IPS DF 6.9 (cell line): ENCODE measurements at places on chromosomes 1 and 21.

- DNase-seq: no peak
These were observed 446.6 kb downstream of the PTPRU start for GRCh38 chr1:29682919-29683295.

GRCh38 chr1:189336115-189337100 is 1141.3 kb downstream of the BRINP3 start:
- DNase-seq: no peak

DNA sequence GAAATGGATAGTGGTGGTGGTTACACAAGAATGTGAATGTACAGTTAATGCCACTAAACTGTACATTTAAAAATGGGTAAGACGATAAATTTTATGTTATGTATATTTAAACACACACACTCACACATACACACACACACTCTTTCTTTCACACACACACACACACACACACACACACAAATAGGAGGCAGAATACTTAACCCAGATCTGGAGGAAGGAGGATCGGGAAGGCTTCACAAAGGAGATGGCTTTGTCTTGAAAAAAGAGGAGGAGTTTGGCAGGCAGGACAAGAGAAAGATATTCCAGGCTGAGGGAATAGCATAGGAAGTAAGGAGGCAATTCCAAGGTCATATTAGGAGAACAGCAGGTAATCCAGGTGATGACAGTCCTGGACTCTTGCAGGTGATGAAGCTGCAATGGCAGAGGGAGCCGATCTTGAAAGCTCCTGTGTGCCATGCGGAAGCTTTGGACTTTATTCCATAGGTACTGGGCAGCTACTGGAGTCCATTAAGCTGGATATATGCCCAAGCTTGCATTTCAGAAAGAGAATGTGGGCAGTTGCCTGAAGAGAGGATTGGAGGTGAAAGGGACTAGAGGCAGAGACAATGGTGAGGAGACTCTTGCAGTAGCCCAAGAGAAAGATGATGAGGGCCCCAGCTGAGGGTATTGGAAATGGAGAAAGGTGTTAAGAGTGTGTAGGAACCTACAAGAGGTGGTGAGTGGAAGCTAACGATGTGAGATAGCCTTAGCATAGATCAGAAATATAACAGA is 15.4 kb upstream of the LYST start:
- no peak for DNase-seq

GRCh38 chr1:44359234-44359935 is 4.3 kb upstream of the ERI3 start:
- DNase-seq: no peak

- no peak for DNase-seq
These were observed 286.2 kb upstream of the POU3F1 start for GRCh38 chr1:38332649-38333310.

DNA sequence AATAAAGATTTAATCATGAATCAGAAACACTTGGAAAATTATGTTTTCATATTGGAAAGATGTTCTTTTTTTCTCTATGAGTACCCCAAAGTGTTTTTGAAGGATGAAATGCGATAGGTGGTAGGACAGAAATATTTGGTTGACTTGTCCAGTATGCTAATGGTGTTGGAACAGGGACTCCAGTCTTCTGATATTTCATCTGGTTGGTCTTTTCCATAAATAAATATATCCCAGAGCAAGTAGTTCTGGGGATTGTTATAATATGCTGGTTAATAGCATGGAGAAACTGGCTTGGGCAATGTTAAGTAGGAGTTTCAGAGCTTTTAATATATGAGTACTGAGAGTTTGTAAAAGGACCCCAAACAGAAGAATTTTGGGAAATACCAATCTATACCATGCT is 8.7 kb downstream of the PGM1 start:
- no peak for DNase-seq

GRCh38 chr1:158053276-158053675 is 59.8 kb downstream of the KIRREL1 start:
- DNase-seq: no peak
